AG04449 (cell line): ENCODE measurements at places on chromosomes 7 and 10.

- no peak for DNase-seq
Observed at GRCh38 chr10:71345694-71346093, 26.6 kb downstream of the SLC29A3 start.

DNA sequence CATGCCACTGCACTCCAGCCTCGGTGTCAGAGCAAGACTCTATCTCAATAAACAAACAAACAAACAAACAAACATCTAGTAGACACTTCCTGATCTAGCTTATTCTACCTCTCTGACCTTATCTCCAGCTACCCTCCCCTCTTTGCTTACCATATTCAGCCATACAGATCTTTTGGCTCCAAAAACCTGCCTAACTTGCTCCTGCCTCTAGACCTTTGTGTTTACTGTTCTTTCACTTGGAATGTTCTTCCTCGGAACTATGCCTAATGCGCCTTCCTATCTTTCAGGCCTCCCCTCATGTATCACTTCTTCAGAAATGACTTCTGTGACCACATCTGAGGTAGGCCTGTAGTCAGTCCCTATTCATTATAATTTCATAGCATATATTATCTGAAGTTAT is 20.3 kb upstream of the WNT8B start:
- no peak for DNase-seq

- no peak for DNase-seq
Observed at GRCh38 chr10:103276251-103276895, 565 bp upstream of the INA start.

- DNase-seq: peak; percentile 70
Observed at GRCh38 chr10:119414081-119414611, 128.4 kb downstream of the RGS10 start.

GRCh38 chr7:105173586-105173985 is 159.6 kb downstream of the KMT2E start:
- no peak for DNase-seq

- no peak for DNase-seq
Observed at GRCh38 chr10:31467791-31468535, 148.9 kb downstream of the ZEB1 start.

DNA sequence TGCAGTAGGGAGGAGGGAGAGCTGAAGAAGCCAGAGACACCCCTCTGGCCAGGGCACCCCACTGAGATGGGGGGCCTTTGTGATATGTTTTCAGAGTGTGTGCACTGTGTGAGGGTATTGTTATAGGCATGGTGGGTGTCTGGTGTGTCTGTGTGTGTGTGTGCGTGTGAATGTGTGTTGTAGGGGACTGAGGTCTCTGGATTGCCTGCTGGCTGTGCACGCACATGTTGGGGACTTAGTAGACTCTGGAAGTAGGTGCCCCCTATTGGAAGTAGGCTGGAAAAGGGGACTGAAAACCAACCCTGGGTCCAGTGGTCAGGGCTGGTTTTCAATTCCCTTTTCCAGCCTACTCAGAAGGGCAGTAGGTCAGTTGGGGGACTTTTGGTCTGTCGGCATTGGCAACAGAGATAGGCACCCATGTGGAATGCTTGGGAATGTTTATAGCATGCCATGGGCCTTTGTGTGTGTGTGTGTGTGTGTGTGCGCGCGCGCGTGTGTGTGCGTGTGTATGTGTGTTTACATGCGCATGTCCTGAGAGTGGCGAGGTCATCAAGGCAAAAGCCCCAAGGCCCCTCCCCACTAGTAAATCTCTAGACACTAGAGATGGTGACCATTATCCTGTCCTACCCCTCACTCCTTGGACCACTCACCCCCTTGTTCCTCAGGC is 78.8 kb downstream of the HIF1AN start:
- DNase-seq: no peak

DNA sequence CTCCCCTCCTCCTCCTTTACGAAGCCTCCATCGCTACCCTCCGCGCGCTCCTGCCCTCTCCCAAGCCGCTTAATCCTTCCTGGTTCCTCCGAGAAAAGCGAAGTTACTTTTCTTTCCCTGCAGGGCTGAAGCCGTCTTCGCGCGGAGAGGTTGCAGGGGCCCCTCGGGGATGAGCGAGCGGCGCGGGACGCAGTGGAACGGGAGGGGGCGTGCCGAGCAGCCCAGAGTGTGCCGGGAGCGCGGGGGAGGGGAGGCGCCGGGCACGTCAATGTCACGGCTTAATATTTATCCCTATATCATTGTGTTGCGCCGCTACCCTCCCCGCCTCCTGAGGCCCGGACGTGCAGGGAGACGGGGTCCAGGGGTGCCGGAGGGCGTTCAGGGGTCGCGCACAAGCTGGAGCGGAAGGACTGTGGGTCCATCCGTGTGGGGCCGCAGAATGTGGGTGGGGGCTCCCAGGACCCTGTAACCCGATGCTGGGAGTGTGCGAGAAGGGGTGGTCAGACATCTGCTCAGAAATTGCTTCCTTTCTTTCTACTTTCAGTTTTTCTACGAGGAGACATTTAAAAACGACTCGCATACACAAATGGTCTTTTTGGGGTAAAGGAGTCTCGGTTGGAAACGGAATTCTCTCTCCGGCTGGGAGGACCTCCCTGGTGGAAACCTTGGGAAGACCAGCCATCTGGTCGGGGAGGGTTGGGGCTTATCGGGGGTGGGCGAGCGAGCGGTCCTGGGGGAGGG is 2.4 kb downstream of the CDK6 start:
- no peak for DNase-seq

DNA sequence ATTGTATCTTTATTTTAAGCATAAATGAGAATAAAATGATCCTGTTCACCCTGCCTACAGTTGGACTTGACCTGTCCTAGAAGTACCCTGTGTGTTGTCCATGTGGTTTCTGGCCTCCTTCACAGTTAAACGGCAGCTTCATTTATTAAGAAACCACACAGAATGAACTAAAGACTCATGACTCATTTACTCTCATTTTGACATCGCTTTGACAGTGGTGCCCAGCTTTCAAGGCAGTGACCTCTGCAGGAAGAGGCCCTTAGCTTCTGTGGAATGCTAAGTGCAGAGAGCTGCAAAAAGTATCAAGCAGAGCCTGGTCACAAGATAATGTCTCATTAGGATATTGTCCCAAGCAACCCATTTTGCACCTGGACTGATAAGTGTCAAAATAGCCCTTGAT is 93.4 kb downstream of the AVL9 start:
- DNase-seq: peak; percentile 41

DNA sequence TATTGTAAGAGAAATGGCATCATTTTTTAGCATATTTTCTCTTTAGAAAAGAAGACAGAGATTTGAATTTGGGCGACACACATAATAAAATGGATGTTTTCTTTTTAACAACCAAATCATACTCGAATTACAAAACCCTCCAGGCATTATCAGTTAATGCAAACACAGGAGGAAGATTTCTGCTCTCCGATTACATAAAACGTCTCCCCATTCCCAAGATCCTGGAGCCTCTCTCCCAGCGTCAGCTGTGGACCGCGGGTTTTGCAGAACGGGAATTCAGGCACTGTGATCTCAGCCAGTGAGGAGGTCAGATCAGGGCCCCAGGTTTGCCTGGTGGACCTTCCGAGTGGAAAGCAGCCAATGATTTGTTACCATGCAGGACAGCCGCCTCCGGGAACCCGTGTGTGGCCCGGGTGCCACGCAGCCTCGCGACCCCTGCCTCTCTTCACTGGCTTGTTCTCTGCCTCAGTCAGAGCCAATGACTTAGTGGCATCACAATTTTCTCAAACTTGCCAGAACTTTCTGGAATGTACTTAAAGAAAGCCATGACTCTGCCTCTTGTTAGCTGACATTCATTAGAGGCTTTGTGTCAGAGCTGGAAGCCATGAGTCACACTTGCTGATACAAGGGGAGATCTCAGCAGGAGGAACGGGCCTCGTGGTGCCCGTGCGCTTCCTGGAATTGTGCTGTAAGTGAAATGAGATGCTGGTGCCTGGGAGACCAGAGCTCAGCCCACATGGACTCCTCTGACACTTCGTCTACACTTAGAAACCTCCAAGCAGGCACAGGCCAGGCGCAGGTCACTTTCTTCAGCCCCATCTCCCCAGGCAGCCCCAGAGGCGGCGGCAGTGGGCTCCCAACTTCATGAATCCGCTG is 246.1 kb downstream of the KLF6 start:
- DNase-seq: peak; percentile 97

DNA sequence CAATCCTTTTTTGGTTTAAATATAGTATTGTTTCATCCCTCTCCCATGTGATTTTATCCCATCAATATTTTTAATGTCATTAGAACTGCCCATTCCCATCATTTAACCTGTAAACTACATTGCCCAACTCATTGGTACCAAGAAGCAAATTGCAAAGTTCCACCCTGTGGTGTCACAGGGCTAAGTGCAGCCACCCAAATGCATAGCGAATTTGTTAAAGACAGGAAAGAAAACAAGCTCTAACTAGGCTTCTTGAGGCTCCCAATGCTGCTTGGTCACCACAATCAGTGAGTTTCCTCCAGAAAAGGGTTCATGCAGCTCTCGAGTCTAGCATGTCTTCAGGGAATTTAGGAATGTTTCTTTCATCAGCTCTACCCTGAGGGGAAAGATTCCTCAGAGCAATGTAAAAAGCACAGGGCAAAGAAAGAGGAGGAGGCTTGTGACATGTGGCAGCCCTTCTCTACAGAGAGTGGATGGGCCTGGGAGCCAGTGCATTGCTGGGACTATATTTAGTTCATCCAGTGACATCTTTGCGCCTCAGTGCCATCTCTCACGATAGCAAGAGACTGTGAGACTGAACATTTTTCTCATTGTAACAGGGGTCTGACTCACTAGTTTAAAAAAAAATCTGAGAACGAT is 58.1 kb downstream of the CAV1 start:
- peak; percentile 91 for DNase-seq

GRCh38 chr7:101901661-101902491 is 84.5 kb downstream of the CUX1 start:
- DNase-seq: no peak

- DNase-seq: no peak
Observed at GRCh38 chr10:42896735-42897134, 114.1 kb downstream of the BMS1 start.
